Foreskin keratinocyte (primary cell): ENCODE measurements at places on chromosomes 12 and 14. TPM values are rescaled to one million over a fixed set of nuclear protein-coding genes. Genes with fewer than 3 reads are reported as not detected.

The LRRC10 gene
- not detected in 2 replicates for total RNA-seq

The CPNE6 gene
- not detected in 2 replicates for total RNA-seq

The EML5 gene
- total RNA-seq = 0.39 and 0.78 TPM in 2 replicates

The MANSC4 gene
- 0.20 and 0.25 TPM in 2 replicates for total RNA-seq

The SLC6A15 gene
- 29.6 and 38.8 TPM in 2 replicates for total RNA-seq

The LRP1 gene
- total RNA-seq = 9.8 and 17.5 TPM in 2 replicates

The TAS2R13 gene
- 0.18 and 0.24 TPM in 2 replicates for total RNA-seq

The SLC7A7 gene
- total RNA-seq = 0.75 and 1.1 TPM in 2 replicates

The RASSF8 gene
- total RNA-seq = 15.6 and 17.1 TPM in 2 replicates

The ITPK1 gene
- total RNA-seq = 77.9 and 94.3 TPM in 2 replicates

The SLC17A8 gene
- total RNA-seq = not detected in 2 replicates
